ENCODE measurements at places on chromosomes 12 and 14. TPM values are rescaled to one million over a fixed set of nuclear protein-coding genes. Genes with fewer than 3 reads are reported as not detected.

FERMT2 gene
- 105 TPM for total RNA-seq

PGF gene
- total RNA-seq, result 6.3 TPM

MDGA2 gene
- total RNA-seq, result not detected

CFAP54 gene
- total RNA-seq, result 1.4 TPM

SPTSSA gene
- 14.7 TPM for total RNA-seq

DAO gene
- total RNA-seq, result not detected

GLT8D2 gene
- total RNA-seq, result 13.2 TPM

ATL1 gene
- total RNA-seq, result 5.5 TPM

TAS2R10 gene
- total RNA-seq, result 1.1 TPM

KRT83 gene
- total RNA-seq, result not detected

HECTD4 gene
- total RNA-seq, result 28.2 TPM

TMEM119 gene
- total RNA-seq, result 143 TPM

GSC gene
- total RNA-seq, result 3.5 TPM

ANO6 gene
- total RNA-seq, result 47.1 TPM

KITLG gene
- total RNA-seq, result 45.7 TPM

KRT71 gene
- total RNA-seq, result not detected

KRT3 gene
- not detected for total RNA-seq

PPP4R4 gene
- total RNA-seq, result 0.37 TPM

PLEKHD1 gene
- total RNA-seq, result not detected

LRFN5 gene
- 6.6 TPM for total RNA-seq

TDRD9 gene
- total RNA-seq, result 0.73 TPM

CYP27B1 gene
- 0.39 TPM for total RNA-seq

ALDH1L2 gene
- 18.4 TPM for total RNA-seq

BHLHE41 gene
- total RNA-seq, result 1.1 TPM

SLC10A1 gene
- not detected for total RNA-seq

CCDC63 gene
- total RNA-seq, result not detected

PRH2 gene
- total RNA-seq, result not detected

IFT81 gene
- 14.3 TPM for total RNA-seq

KRT78 gene
- total RNA-seq, result not detected

CCDC175 gene
- total RNA-seq, result not detected

MGST1 gene
- total RNA-seq, result 293 TPM

KCNH3 gene
- total RNA-seq, result under 0.01 TPM

LAG3 gene
- not detected for total RNA-seq

MAP3K9 gene
- total RNA-seq, result under 0.01 TPM

PTHLH gene
- total RNA-seq, result 0.73 TPM

MYH6 gene
- not detected for total RNA-seq

TSPAN8 gene
- not detected for total RNA-seq

PARPBP gene
- 20.5 TPM for total RNA-seq

DDX11 gene
- 18.7 TPM for total RNA-seq

ACSM4 gene
- not detected for total RNA-seq

FAM90A1 gene
- 0.20 TPM for total RNA-seq

LRP1-AS gene
- total RNA-seq, result not detected

LGALS3 gene
- 256 TPM for total RNA-seq

PTGER2 gene
- total RNA-seq, result 23.5 TPM

TMEM179 gene
- not detected for total RNA-seq

ENDOU gene
- 0.37 TPM for total RNA-seq

FICD gene
- 2.9 TPM for total RNA-seq

KLHDC1 gene
- total RNA-seq, result 2.9 TPM

OR4E2 gene
- not detected for total RNA-seq

GDF3 gene
- not detected for total RNA-seq

IL26 gene
- total RNA-seq, result not detected

PLBD1 gene
- 1.4 TPM for total RNA-seq

CPSF2 gene
- total RNA-seq, result 37.5 TPM

MYF6 gene
- not detected for total RNA-seq

PIANP gene
- total RNA-seq, result not detected

LBHD2 gene
- total RNA-seq, result not detected

C12orf50 gene
- total RNA-seq, result not detected

Data from subcutaneous preadipocyte (primary cell).